Mesenteric fat pad (tissue), 1 donor: ENCODE measurements at places on chromosomes 12 and 14. TPM values are rescaled to one million over a fixed set of nuclear protein-coding genes. Genes with fewer than 3 reads are reported as not detected.

DNA sequence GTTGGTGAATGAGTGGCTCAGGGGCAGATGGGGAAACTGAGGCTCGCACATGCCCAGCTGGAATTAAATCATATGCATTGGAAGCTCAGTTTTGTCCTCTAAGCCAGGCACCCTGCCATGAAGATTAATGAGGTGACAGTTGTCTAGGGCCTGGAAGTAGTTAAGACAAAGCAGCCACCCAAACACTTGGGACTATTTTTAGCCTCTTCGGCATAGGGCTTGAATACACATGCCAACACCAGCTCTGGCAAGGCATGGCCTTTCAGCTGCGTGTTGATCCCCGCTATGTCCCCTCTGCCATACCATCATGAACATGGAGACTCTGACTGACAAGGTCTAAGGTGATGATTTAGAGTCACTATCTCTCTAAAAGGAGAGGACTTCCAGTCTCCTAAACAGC lies 250.2 kb downstream of the KSR2 start:
- no peak for DNase-seq

DNA sequence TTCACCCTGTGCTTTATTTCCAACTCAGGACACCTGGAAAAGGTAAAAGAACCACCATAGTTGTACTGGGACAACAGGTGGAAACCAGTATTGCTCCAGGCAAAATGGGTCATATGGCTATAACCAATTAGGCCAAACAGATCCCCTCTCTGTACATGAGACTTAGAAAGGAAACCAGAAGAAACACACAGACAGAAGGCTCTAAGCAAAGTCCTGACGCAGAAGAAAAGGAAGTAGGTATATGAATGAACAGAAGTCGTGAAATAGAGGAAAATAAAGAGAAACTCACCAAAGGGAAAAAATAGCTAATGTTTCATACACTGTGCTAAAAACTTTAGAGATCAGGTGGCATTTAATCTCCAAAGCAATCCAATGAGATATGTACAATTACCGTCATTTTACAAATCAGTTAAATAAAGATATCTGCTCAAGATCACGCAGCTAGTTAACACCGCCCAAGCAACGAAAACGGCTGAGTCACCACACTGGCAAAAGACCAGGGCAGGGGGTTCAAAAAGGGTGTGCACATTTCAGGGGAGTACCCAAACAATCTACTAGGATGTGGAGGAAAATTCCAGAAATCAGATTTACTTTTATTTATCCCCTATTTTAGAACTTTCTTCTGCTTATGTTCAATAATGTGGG lies 82.3 kb downstream of the ITPR2 start:
- DNase-seq: no peak

- DNase-seq: no peak
Observed at GRCh38 chr12:110585231-110585799, 2.2 kb upstream of the PPTC7 start.

DNA sequence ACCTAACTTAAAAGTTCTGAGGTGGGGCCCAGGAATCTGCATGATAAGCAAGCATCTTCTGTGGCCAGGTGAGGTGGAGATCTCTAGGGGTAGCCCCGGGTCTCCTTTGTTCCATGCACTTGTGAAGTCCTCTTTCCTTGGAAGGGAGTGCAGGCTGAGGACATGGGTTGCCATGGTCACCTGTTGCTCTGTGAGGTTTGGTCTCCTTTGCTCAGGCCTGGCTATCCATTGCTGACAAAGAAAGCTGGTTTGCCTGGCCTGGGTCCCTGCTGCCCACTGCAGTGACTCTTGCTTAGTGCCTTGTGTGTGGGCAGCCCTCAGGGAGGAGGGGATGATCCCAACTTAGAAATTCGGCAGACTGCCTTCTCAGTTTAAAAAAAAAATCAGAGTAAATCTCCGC lies 11.1 kb downstream of the NRXN3 start:
- no peak for DNase-seq

NRL gene
- total RNA-seq: 1.6 TPM

- no peak for DNase-seq
Observed at GRCh38 chr14:50791201-50791600, 39.8 kb downstream of the NIN start.

DNA sequence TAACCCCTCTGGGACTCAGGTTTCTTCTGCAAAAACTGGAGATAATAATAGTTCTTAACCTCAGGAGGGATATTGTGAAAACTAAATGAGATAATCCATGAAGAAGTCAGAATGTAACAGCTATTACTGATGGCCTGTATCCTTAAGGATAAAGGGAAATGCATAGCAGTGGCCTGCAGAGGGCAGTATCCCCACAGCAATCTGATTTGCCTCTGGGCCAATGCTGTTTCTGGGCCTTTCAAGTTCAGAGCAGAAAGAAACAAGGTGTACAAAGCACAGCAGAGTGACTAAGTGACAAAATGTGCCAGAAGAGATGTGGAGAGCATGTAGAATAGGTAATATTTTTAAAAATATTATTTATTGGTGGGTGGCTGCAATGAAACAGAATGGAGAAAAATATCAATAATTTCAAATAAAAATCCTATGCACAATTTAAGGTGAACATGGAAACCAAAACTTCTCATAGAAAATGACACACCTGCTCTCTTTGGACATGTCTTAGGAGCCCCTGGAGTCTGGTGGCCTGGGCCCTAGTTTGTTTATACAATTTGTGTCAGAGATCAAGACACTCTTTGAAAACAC lies 90.3 kb downstream of the C12orf75 start:
- DNase-seq: no peak

DNA sequence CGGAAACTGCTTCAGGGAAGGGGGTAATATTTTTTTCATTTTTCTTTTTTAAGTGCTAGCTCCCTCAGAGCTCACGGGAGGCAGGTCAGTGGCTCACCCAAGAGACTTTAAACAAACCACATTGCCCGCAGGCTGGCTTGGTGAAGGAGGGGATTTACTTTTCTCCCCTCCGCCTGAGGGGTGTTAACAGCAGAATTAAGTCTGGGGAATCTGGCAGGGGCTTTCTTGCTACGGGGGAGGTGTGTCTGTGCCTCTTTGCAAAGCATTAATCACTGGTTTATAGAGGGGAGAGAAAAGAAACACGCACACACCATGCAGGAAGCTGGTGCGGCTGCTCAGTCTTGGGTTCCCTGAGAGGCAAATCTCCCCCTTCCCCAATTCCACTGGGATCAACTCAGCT lies 26.2 kb upstream of the TBX3 start:
- no peak for DNase-seq

GRCh38 chr14:29148221-29148620 lies 381.6 kb downstream of the FOXG1 start:
- no peak for DNase-seq

GRCh38 chr12:26399381-26399780 lies 204.0 kb downstream of the SSPN start:
- DNase-seq: no peak

TAS2R20 gene
- total RNA-seq: 1.5 TPM

- no peak for DNase-seq
Observed at GRCh38 chr14:96189281-96189711, 15.3 kb upstream of the BDKRB2 start.

- DNase-seq: no peak
Observed at GRCh38 chr14:50544911-50545310, 12.5 kb upstream of the MAP4K5 start.
